Activated naive CD8-positive, alpha-beta T cell treated with anti-CD3 and anti-CD28 coated beads, Interleukin-2, amount 10 ng/mL, durations not matched to agents 7 days and 5 days (primary cell): ENCODE measurements at places on chromosomes 3 and 15. TPM values are rescaled to one million over a fixed set of nuclear protein-coding genes. Genes with fewer than 3 reads are reported as not detected.
A peak's percentile ranks its signal among the peaks of the same experiment; 100 is the strongest.

DNA sequence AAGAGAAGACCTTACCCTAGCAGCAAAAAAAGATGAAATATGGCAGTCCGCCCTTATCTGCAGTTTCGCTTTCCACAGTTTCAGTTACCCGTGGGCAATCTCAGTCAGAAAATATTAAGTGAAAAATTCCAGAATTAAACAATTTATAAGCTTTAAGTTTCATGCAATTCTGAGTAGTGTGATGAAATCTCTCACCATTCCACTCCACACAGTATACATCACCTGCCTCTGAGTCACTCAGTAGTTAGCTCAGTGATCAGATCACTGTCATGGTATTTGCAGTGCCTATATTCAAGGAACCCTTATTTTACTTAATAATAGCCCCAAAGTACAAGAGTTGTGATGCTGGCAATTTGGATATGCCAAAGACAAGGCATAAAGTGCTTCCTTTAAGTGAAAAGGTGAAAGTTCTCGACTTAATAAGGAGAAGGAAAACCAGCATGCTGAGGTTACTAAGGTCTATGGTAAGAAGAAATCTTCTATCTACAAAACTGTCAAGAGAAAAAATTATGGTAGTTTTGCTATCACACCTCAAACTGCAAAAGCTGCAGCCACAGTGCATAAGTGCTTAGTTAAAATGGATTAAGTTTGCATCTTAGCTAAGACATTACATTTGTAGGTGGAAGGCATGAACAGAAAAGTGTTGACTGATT is 48.1 kb downstream of the HSPBAP1 start:
- H3K4me1 ChIP-seq = peaks cover 2% of the 10 kb centered on the region
- no peak overlapping the region for H3K27ac ChIP-seq
- H3K36me3 ChIP-seq = peaks cover 40% of the 10 kb centered on the region
- no peak for DNase-seq
- H3K27me3 ChIP-seq = no peaks in the 10 kb centered on the region

- H3K36me3 ChIP-seq = no peaks in the 10 kb centered on the region
- H3K4me1 ChIP-seq = no peaks in the 10 kb centered on the region
- no peak overlapping the region for H3K4me3 ChIP-seq
- DNase-seq = no peak
- no peak overlapping the region for H3K27ac ChIP-seq
Measured at GRCh38 chr3:86985181-86985826, 5.6 kb downstream of the VGLL3 start.

DNA sequence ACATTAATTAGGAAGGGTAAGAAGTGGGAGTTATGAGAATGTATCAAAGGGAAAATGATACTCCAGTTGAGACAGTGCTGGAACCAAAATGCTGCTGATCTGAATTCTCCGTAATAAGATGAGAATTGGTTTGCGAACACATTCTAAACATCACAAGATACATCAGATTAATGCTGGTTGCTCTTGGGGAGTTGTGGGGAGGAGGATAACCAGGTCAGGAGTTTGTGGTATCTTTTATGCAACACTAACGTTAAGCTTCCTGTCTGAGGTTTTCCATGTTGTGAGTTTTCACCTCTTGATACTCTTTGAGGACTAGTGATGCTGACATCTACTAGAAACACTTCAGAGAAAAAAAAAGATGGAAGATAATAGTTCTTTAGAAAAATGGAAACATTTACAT is 47.2 kb downstream of the PPARG start:
- no peak for DNase-seq
- peaks cover 11% of the 10 kb centered on the region for H3K4me1 ChIP-seq
- peaks cover 6% of the 10 kb centered on the region for H3K27me3 ChIP-seq
- H3K27ac ChIP-seq = no peak overlapping the region
- no peaks in the 10 kb centered on the region for H3K36me3 ChIP-seq

GRCh38 chr15:45719490-45719889 is 84.7 kb downstream of the SQOR start:
- no peak for DNase-seq
- H3K27me3 ChIP-seq = peaks cover 20% of the 10 kb centered on the region
- no peak overlapping the region for H3K27ac ChIP-seq

GRCh38 chr3:143119974-143120715 is 574 bp downstream of the CHST2 start:
- peak; percentile 68 for DNase-seq
- peak overlapping the region; percentile 81 for H3K4me3 ChIP-seq

DNA sequence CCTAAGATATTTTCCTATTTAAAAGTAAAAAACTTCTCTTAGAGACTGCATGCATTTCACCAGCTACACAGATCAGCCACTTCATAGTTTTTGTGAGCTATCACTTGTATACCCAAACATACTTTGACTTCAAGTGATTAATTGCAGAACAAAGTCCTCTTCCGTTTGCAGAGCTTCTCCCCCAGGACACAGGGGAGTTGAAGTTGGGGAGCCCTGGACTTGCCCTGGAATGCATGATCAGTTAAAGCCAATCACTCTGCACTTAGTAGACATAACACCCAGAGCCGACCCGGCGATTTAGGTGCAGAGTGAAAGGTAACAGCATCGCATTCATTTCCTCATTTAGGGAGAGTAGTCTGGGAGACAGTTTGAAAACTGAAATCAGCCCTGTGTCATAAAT is 70.1 kb downstream of the GREM1 start:
- no peak for DNase-seq
- H3K4me1 ChIP-seq = no peaks in the 10 kb centered on the region
- no peak overlapping the region for H3K4me3 ChIP-seq
- H3K27ac ChIP-seq = no peak overlapping the region
- no peaks in the 10 kb centered on the region for H3K36me3 ChIP-seq
- H3K27me3 ChIP-seq = peaks cover 11% of the 10 kb centered on the region

DNA sequence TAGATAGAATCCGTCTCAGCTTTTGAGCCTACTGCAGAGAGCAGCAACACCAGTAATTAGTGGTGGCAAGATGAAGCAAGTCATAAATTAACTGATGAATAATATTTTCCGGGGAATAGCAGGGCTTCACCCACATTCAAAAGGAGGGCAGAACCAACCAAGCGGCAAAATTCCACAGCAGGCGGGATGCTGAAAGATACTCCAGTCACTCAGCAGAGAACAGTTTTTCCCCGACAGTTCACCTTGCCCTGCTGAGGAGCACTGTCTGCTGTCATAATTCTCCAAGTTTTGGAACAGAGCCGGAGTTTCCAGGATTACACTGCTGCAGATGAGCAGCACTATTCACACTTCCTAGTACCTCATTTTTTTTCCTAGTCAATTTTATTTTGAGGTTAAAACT is 274.7 kb downstream of the CD47 start:
- no peak for DNase-seq
- no peaks in the 10 kb centered on the region for H3K4me1 ChIP-seq
- H3K36me3 ChIP-seq = no peaks in the 10 kb centered on the region
- no peak overlapping the region for H3K27ac ChIP-seq
- no peak overlapping the region for H3K4me3 ChIP-seq
- H3K27me3 ChIP-seq = peaks cover 13% of the 10 kb centered on the region

- no peak for DNase-seq
- H3K27me3 ChIP-seq = no peaks in the 10 kb centered on the region
- no peak overlapping the region for H3K4me3 ChIP-seq
- H3K4me1 ChIP-seq = peaks cover 20% of the 10 kb centered on the region
Measured at GRCh38 chr15:58924327-58924726, 9.2 kb downstream of the SLTM start.

DNA sequence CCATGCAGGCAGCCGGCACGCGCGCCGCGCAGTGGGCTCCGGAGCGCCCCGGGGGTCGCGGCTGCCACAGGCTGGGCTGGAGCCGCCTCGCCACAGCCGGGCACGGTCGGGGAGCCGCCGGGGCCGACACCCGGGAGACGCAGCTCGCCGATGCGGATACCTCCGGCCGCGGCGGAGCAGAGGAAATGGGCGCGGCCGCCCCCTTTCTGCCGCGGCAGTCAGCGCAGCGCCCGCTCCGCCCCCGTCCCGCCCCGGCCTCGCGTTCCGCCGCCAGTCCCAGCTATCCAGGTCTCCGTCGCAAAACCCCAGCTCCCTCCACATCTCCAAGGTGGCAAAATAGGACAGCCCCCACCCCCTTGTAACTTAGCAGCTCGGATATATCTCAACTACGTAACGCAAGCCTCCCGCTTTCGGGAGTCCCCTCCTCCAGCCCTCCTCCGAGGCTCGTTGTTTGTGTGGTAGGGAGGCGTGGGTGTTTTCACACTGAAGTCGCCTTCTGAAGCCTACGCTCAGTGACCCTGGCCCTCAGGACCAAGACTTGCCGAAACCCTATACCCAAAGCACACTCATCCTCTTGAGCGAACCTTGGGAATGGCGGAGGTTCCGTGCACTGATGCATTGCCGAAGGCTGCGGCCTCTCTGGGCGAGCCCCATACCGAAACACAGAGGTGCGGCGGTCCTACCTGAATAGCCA is at the start of gene SH3BP5:
SH3BP5 (minus strand) TSS at position 182 of the 694 bp plus-strand sequence; CDS start at position 4, 178 bp downstream.
- DNase-seq = peak; percentile 87
- H3K4me1 ChIP-seq = peaks cover 29% of the 10 kb centered on the region
- H3K27me3 ChIP-seq = peaks cover 23% of the 10 kb centered on the region
- peak within 1 kb of the TSS; percentile 90 for H3K4me3 ChIP-seq
- H3K27ac ChIP-seq = peak within 1 kb of the TSS; percentile 71

GRCh38 chr3:64067506-64068346 is 44.4 kb upstream of the PSMD6 start:
- no peaks in the 10 kb centered on the region for H3K36me3 ChIP-seq
- H3K27ac ChIP-seq = no peak overlapping the region
- H3K4me1 ChIP-seq = no peaks in the 10 kb centered on the region
- no peak for DNase-seq
- H3K4me3 ChIP-seq = no peak overlapping the region
- peaks cover 21% of the 10 kb centered on the region for H3K27me3 ChIP-seq

DNA sequence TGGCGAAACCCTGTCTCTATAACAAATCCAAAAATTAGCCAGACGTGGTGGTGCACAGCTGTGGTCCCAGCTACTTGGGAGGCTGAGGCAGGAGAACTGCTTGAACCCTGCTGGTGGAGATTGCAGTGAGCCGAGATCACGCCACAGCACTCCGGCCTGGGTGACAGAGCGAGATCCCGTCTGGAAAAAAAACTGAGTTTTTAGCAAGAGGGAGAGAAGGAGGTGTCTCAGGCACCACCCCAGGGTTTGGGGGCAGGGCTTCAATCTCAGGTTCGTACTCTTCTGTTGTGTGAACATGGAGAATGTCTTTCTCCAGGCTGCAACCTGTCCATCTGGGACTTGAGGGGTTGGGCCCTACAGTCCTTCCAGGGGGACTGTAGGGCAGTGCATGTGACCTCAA is 2.7 kb downstream of the CHRNA3 start:
- no peaks in the 10 kb centered on the region for H3K36me3 ChIP-seq
- DNase-seq = no peak

DNA sequence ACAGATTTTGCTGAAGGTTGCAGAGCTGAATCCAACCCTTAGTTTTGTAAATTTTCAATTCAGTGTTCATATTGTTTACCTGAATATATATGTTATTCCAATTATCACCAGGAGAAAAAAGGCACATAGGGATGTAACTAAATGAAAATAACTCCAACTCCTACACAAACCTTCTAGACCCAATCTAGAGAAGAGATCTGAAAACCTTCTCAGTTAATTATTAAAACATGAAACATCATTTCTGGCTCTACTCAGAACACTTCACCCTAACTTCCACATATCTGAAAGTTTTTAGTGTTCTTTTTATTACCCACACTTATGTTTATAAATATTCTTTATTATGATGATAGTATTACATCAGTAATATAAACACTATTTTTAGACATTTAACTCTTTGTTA is 76.6 kb downstream of the LRRFIP2 start:
- no peaks in the 10 kb centered on the region for H3K27me3 ChIP-seq
- no peak overlapping the region for H3K4me3 ChIP-seq
- peaks cover 5% of the 10 kb centered on the region for H3K36me3 ChIP-seq
- H3K4me1 ChIP-seq = peaks cover 3% of the 10 kb centered on the region
- no peak for DNase-seq
- H3K27ac ChIP-seq = no peak overlapping the region

DNA sequence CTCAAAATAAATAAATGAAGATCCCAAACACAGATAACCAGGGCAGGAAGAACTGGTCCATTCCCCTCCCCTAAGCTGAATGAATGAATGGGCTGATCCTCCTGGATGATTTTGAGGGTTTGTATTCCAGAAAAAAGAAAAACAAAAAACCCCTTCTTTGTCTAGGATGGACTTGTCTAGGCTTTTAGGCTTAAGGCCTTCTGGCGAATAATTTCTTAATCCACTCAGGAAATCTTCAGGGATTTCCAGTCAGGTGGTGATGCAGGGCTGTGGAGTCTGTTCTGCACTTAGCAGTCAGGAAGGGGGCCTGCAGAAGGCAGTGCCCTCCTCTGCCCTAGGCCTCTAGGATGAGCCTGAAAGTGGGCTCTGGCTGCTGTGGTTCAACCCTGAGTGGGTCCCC is 52.1 kb downstream of the BDH1 start:
- no peak overlapping the region for H3K27ac ChIP-seq
- H3K36me3 ChIP-seq = no peaks in the 10 kb centered on the region
- DNase-seq = no peak
- no peak overlapping the region for H3K4me3 ChIP-seq

- no peaks in the 10 kb centered on the region for H3K36me3 ChIP-seq
- peaks cover 29% of the 10 kb centered on the region for H3K4me1 ChIP-seq
- peak overlapping the region; percentile 76 for H3K27ac ChIP-seq
Measured at GRCh38 chr15:99438224-99438585, 127.6 kb upstream of the MEF2A start.

DNA sequence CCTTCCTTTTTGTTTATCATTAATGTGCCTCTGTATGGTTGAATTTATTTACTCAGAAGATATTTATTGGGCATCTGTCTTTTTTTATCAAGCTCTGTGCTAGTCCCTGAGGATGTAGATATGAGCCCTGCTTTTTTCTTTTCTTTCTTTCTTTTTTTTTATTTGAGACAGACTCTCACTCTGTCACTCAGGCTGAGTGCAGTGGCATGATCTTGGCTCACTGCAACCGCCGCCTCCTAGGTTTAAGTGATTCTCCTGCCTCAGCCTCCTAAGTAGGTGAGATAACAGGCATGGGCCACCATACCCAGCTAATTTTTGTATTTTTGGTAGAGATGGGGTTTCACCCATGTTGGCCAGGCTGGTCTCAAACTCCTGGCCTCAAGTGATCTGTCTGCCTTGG is 58.5 kb downstream of the MBNL1 start:
- H3K4me3 ChIP-seq = no peak overlapping the region
- DNase-seq = no peak
- no peak overlapping the region for H3K27ac ChIP-seq
- peaks cover 43% of the 10 kb centered on the region for H3K36me3 ChIP-seq
- H3K27me3 ChIP-seq = no peaks in the 10 kb centered on the region

- no peaks in the 10 kb centered on the region for H3K27me3 ChIP-seq
- H3K4me1 ChIP-seq = peaks cover 23% of the 10 kb centered on the region
- H3K27ac ChIP-seq = peak overlapping the region; percentile 54
Measured at GRCh38 chr3:15557511-15557946, 36.0 kb upstream of the COLQ start.

- H3K36me3 ChIP-seq = no peaks in the 10 kb centered on the region
- H3K4me3 ChIP-seq = no peak overlapping the region
- no peak overlapping the region for H3K27ac ChIP-seq
- H3K27me3 ChIP-seq = peaks cover 24% of the 10 kb centered on the region
- no peak for DNase-seq
Measured at GRCh38 chr3:32586356-32586755, 15.7 kb upstream of the DYNC1LI1 start.

Gene MYO1E
- 73.9 TPM for total RNA-seq

Gene SI
- total RNA-seq = not detected

Gene HLTF
- total RNA-seq = 34.3 TPM

Gene COL7A1
- 1.0 TPM for total RNA-seq

Gene CSTA
- not detected for total RNA-seq

Gene IMPG2
- 0.42 TPM for total RNA-seq
